T-helper 2 cell treated with Interferon-gamma antibody and Interleukin-4, amounts not matched to agents 5 μg/mL and 100 μg/mL, for 36 hours (primary cell): ENCODE measurements at places on chromosomes 3 and 15.

- peak; percentile 79 for DNase-seq
These were observed 10.0 kb upstream of the MBNL1 start for GRCh38 chr3:152258448-152259393.

- DNase-seq, result no peak
These were observed 3.4 kb upstream of the ATP2B2 start for GRCh38 chr3:10508619-10509260.

DNA sequence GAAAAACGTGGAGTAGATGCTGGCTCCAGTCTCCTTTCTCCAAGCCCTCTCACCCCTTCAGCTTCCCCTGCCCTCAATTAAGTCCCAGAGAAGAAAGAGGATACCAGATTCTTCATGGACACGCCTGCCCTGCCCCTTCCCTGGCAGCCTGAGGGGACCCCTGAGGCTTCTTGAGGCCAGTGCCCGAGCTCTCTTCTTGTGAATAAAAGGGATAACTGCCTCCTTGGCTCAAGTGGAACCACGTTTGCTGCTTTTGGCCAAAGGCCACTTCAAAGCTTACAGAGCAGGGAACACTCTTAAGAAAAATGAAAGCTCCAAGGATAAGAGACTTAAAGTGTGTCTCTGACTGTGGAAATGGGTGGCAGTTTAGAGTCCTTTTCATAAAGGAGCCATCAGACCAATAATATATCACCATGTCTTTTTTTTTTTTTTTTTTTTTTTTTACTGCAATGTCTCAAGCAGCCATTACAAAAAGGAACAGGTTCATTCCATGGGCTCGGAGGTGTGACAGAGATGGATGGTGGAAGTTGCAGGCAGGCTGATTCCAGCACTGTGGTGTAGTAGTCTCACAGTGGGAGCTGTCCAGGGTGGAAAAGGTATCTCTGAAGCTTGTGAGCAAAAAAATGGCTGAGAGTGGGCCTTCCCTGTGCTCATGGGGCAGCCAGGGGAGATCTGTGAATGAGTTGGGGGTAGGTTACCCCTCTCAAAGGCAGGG is 108.8 kb downstream of the SEMA5B start:
- no peak for DNase-seq

DNA sequence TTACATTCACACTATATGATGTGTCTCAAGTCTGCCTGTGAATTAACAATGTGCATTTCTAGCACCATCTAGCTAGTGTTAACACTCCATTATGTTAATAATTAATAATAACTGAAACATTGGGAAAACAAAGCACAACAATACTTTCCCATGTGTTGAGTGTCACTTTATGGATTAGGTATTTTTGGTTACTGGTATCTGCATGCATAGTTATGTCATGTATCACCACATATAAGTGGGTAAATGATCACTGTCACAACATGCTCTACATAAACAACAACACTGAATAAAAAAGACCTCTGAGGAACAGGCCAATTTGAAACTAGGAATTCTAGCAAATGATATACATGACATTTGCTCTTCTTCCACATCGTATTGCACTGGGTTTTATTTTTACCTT is 74.7 kb downstream of the MLH1 start:
- no peak for DNase-seq
